ENCODE measurements at places on chromosomes 11 and 22.

GRCh38 chr22:46036558-46037408 lies 59.8 kb upstream of the WNT7B start:
- no peak for DNase-seq

DNA sequence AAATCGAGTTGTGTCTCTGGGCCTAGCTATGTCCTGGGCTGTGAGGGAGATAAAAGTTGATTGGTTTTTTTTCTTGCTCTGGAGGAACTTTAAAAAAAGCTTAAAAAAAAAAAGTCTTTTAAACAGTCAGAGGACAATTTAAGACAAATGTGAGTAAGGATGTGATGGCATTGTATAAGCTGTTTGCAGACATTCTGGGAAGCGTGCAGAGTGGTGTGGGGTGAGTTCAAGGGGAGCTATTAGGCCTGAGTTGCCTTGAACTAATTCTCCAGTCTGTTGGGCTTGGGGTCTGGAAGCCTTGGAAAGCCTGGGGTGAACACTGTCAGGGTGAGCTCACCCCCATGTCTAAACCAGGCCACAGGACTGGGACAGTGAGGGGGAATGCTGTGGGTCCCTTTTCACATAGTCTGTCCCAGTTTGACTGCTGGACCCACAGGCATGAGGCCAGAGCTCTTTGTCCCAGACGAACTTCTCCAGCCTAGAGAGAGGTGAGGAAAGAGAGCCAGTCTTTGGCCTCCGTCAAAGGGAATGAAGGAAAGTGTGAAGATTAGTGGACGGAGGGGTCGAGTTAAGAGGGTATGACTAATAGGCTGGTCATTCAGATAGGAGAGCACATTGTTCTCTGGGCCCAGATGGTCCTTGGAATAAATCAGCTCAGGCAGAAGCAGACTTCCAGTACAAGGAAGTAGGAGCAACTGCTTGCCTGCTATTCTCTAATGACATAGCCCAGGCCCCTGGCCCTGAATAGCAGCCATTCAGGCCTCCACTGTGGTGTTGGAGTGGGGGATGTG lies 76.4 kb upstream of the NNMT start:
- DNase-seq: no peak

DNA sequence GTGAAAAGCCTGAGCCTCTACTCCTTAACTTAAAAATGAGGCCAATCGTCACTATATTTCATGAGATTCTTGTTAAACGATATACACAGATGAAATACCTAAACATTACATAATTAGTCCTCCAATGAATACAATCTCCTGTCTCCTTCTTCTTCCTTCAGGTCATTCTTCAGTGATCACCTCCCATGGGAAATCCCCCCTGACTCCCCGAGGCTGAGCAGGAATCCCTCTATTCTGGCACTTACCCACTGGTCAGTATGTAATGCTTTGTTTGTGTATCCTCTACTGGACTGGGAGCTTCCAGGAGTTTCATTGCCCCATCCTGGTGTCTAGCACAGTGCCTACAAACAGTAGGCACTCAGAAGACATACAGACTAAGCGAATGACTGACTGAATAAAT lies 52.3 kb downstream of the RAB38 start:
- DNase-seq: no peak

DNA sequence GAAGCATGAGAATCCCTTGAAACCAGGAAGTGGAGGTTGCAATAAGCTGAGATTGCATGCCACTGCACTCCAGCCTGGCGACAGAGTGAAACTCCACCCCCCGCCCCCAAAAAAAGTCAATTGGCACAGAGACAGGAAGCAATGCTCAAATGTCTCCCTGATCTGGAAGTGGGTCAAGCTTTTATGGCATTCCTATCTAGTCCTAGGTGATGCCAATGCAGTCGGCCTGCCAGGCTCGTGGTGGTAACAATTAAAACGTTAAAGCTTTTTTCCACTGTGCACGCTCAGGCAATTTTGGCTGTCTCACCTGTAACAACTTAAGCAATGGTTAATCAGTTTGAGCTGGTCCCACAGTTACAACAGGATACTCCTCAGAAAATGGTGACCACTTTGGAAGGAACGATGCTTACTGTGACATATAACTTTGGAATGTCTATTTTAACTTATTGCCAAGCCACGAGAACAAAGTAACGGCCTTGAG lies 18.9 kb upstream of the PISD start:
- no peak for DNase-seq

Data from activated naive CD4-positive, alpha-beta T cell (primary cell).